ENCODE measurements at places on chromosomes 1 and 21.

GRCh38 chr1:160887071-160887470 lies 2.1 kb upstream of the ITLN1 start:
- no peak for DNase-seq

GRCh38 chr1:228801068-228801467 lies 65.8 kb downstream of the RHOU start:
- no peak for DNase-seq

DNA sequence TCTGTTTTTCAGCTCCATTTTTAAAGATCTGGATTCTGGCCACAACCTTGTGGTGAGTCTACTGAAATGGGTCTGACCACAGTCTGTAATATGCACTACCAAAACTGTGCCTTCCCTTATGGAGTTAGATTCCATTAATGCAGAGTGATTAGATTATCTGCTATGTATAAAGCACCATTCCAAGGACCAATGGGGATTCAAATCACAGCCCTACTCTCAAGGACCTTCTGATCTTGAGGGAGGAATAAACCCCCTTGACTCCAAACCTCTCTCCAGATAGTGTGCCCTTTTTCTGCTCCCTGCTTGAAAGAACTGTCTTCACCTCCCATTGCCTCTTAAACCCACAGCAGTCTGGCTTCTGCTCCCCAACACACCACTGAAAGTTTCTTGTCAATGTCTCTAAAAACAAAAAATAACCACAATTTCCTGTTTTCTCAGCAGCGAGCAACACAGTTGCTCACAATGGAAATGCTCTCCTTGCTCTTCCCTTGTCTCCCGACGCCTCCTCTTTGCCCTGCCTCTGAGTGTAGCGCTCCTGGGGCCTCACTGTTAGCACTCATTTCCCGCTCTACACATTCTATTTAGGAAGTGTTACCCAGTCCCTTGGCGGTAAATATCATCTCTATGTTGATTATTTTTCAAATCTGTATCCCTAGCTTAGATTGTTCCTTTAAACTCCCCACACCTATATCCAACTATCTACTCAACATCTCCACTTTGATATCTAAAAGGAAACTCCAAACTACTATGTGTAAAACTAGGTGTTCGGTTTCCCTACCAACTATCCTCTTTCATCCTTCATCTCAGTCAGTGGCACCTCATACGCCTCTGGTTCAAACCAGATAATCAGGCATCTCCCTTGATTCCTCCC lies 13.6 kb downstream of the PCNX2 start:
- no peak for DNase-seq

DNA sequence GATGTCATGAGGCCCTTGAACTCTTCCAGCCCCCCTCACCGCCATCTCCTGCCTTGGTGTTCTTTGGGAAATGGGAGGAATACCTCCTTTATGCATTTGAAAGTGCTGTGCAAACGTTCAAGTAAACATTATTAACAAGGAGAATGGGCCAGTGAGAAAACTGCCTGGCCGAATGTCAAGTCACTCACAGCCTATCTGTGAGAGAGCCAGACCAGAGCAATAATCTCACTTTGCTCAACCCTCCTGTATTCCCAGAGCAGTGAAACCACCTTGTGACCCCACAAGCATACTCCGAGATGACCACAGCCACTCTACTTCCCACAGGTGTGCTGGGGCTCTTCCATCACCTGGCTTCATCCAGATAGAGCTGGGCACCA lies 5.2 kb downstream of the TAL1 start:
- DNase-seq: no peak

DNA sequence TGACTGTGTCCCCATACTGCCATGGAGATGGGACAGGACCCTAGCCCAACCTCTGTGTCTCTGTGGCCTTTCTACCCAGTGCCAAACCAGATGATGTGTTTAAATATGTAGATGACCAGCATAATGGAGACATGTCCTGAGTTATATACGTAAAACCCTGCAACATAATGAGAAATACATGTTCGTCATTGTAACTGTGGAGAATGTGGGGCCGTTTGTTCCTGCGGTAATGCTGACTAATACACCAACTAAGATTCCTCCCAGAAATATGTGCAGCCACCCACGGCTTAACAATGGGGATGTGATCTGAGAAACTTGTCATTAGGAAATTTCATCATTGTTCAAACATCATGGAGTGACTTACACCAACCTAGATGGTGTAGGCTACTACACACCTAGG lies 71.7 kb upstream of the SIM2 start:
- no peak for DNase-seq

DNA sequence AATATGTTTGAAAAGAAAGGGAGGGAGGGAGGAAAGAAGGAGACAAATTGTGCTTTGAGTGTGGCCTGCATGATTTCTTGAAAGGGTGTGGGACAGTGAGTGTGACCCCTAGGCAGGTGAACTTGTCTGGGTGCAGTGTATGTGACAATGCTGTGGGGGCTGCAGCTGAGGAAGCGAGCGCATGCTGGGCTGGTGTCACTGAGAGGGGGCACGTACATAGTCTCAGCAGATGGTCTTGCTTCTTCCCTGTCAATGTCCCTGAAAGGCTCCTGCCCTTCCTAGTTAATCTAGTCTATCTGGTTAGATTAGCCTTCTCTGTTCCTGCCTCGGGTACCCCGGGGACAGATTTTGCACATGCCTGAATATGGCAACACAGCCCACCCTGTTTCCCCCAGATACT lies 9.8 kb downstream of the FAAH start:
- no peak for DNase-seq

DNA sequence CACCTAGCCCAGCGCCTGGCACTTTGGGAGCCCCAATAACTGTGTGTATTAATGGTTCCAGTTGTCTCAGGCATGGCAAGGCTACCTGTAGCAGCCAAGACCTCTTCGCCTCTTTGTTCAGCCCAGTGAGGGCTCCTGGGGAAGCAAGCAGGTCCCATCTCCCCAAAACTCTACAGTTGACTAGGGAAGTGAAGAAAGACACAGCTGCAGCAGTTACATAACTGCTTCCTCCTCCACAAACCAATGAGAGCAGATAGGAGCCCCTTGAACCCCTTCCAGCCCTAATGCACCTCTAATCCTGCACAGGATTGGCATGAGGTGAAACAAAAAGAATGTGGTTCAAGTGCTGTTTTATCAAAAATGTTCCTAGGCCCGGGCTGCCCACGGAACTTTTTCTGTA lies 100.5 kb downstream of the SYF2 start:
- DNase-seq: no peak

- DNase-seq: no peak
Observed at GRCh38 chr1:174964972-174965361, 34.8 kb upstream of the CACYBP start.

GRCh38 chr1:177571485-177572076 lies 398.3 kb downstream of the SEC16B start:
- DNase-seq: no peak

DNA sequence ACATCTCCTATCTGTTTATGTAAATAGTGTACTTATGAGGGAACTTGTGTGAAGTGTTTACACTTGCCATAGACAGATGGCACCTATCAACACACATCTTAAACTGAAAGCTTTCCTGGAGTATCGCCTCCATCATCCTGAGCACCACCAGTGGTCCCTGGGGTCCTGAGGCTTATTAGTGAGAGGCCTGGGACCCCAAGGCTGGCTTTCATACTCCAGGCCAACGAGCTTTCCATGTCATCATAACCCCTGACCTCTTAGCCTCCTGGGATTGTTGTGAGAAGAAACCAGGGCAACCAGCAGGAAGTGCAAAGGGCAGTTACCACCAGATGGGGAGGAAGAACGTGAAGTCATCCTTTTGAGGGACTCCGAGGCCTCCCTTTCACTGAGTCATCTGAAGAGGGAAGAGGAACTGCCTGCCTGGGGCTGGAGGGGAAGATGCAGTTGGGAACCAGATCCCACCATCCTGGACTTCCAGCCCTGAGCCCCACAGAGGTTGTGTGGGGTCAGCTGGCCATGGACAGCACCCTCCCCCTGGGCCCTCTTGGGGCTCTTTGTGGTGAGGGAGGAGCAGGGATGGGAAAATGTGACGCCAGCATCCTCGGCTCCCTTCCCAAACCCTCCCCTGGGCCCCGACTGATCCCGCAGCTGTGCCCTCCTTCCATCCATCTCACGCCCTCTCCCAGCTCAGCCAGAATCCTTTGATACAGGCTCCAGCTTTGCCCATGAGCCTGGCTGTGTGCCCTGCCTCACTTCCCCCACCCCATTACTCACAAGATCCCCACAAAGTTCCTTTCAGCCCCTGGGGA lies 5.8 kb downstream of the INKA2 start:
- DNase-seq: no peak

DNA sequence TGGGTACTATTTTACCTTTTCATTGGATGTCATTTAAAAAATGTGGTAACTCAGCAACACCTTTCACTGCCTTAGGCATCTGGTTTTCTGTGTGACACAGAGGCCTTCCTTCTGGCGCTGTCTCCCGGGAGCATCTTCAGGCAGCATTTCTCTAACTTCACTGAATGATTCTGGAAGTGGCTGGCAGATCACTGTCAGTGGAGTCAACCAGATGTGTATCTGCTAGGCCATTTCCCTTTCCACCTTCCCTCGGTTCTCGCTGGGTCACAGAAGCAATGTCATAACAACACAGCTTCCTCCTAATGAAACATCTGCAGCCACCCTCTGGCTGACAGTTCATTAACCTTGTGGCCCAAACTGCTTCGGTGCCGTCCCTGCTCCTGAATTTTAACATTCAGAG lies 137.8 kb downstream of the KIF26B start:
- DNase-seq: no peak

DNA sequence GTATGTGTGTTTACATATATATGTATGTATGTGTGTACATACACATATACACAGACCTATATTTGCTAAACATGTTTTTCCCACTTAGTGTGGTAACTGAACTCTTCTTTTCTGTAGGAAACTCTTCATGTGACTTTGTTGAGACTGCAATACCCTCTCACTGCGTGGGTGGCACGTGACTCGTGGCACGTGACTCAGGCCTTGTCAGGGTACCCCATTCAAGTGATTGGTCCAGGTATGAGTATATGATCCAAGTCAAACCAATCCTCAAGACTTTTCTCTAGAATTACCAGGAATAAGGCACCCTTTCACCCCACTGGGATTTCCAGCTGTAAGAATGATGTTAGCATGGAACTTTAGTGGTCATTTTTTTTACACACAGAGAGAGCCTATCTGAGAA lies 149.2 kb upstream of the KCNK2 start:
- no peak for DNase-seq

DNA sequence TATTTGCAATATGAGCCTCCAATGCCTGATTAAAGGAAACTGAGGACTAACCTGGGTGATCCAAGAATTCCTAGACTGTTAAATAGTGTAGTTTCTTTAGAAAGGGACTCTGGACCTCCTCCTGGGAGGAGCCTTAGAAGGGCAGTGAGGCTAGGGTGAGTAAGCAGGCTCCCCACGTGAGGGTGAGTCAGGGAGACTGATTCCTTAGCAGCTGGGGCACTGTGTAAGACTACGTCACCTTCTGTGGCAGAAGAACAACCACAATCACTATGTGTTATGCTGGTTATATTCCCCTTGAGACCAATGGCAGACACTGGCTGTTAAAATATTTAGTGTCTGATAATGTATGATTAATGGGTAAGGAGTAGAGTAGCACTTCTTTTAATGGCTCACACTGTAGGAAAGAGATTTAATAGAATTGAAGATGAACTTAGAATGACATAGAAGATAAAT lies 53.3 kb upstream of the SYT14 start:
- DNase-seq: no peak

GRCh38 chr1:4978660-4979390 lies 324.4 kb downstream of the AJAP1 start:
- no peak for DNase-seq

DNA sequence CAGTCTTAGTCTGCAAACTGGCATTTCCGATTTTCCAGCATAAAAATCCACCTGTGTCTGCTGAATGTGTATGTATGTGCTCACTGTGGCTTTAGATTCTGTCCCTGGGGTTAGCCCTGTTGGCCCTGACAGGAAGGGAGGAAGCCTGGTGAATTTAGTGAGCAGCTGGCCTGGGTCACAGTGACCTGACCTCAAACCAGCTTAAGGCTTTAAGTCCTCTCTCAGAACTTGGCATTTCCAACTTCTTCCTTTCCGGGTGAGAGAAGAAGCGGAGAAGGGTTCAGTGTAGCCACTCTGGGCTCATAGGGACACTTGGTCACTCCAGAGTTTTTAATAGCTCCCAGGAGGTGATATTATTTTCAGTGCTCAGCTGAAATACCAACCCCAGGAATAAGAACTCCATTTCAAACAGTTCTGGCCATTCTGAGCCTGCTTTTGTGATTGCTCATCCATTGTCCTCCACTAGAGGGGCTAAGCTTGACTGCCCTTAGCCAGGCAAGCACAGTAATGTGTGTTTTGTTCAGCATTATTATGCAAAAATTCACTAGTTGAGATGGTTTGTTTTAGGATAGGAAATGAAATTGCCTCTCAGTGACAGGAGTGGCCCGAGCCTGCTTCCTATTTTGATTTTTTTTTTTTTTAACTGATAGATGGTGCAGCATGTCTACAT lies 2.5 kb upstream of the OLFML3 start:
- DNase-seq: no peak

DNA sequence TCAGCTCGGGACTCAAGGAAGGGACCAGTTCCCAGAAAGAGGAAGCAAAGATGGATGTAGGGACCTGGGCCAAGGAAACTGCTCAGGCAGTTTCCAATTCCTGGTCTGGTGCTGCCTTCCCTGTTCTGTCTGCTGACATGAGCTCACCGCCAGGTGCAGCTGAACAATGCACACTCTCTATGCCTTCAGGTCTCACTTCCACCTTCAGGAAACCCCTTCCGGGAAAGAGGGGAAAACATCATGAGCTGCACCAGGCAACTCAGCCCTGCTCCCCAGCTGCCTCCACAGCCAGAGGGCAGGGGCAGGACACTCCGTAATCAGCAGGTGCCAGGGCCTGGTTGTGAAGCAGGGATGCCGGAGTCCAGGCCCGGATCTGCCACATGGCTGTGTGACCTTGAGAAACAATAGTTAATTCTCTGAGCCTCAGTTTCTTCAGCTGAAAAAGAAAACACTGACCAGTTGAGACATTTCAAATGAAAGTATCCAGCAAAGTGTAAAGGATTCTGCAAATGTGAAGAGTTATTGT lies 27.8 kb downstream of the SMIM12 start:
- no peak for DNase-seq

- DNase-seq: no peak
Observed at GRCh38 chr1:160101717-160102522, 3.5 kb upstream of the IGSF8 start.

DNA sequence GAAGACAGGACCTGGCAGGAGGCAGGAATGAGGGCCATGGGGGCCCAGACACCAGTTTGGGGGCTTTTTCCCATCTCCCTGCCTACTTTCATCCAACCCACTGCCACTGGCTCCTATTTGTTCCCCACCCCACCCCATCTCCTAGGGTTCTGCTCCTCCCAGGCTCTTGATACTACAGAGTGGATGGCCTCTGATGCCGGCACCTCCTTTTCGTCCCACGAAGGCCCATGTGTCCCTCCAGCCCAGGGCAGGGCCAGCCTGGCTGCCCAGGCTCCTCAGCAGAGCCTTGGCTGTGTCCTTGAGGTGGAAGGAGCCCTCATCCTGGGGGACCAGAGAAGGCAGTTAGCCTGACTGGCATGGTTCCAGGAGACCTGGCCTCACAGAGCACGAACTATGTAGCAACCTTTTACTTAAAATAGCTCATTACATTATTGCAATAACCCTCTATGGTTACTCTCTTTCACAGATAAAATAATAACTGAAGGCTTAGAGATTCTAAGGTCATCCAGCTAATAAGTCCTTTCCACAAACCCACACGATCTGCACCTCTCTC lies 3.5 kb downstream of the POMGNT1 start:
- no peak for DNase-seq

- no peak for DNase-seq
Observed at GRCh38 chr1:183080406-183080805, 57.2 kb downstream of the LAMC1 start.

GRCh38 chr1:229271448-229272159 lies 693 bp downstream of the RAB4A start:
- DNase-seq: no peak
